Esophagus muscularis mucosa (tissue), 4 donors: ENCODE measurements at places on chromosomes 4 and X. TPM values are rescaled to one million over a fixed set of nuclear protein-coding genes. Genes with fewer than 3 reads are reported as not detected.

The NEUROG2 gene
- not detected for total RNA-seq

GRCh38 chr4:137674066-137674465, 141.8 kb upstream of the PCDH18 start:
- H3K27ac ChIP-seq, result no peak overlapping the region
- H3K4me1 ChIP-seq, result peaks cover 3% of the 10 kb centered on the region
- H3K4me3 ChIP-seq, result no peak overlapping the region

GRCh38 chr4:48748949-48749596, 31.0 kb downstream of the FRYL start:
- no peaks in the 10 kb centered on the region for H3K36me3 ChIP-seq
- peaks cover 48% of the 10 kb centered on the region for H3K4me1 ChIP-seq
- no peak overlapping the region for H3K27ac ChIP-seq
- no peak overlapping the region for H3K4me3 ChIP-seq

DNA sequence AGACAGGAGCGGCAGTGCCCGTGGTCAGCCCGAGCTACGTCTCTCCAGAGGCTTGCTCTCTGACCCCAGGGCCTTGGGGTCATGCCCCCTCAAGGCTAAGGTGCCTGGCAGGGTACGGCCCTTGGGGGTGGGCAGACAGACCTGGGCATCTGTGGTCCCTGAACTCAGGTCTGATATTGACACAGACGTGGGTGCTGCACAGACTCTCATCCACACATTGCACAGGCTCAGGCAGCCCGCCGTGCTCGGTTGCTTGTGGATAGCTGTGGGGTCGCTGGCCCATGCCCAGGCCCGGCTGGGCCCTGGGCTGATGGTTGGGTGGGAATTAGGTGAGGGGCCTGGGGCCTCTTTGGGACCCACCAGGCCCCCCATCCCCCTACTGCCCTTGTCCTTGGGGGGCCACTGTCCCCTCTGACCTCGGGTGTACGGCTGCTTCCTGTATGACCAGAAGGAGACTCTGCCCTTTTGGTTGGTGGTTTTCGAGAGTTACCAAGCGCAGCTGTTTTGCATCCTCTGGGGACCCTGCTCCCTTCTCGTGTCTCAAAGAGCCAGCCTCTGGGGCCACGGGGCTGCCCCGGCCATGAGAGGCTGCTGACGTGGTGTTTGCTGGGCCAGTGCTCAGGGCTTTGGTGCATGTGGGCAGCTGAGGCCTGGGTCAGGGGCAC, 10.1 kb downstream of the FGFRL1 start:
- no peak for DNase-seq
- H3K4me3 ChIP-seq, result no peak overlapping the region
- H3K4me1 ChIP-seq, result no peaks in the 10 kb centered on the region
